ENCODE measurements at places on chromosomes 7 and 10.

DNA sequence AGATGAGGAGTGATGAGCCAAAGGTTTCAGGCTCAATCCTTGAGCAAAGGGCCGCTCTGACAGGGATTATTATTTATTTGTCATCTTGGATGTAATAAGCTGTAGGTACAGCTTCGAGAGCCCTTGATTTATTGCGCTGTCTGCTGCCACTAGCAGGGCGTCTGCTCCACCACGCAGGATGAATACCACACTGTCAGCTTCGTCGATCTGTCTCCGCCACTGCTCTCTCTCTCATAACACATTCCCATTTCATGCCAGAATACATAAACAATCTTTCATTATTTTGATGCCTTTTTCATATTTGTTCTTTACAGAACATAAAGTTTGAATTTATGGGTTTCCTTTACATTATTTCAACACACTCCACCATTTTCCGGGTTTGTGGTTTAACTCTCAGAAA is 276.6 kb downstream of the LRMDA start:
- no peak for ATAC-seq

DNA sequence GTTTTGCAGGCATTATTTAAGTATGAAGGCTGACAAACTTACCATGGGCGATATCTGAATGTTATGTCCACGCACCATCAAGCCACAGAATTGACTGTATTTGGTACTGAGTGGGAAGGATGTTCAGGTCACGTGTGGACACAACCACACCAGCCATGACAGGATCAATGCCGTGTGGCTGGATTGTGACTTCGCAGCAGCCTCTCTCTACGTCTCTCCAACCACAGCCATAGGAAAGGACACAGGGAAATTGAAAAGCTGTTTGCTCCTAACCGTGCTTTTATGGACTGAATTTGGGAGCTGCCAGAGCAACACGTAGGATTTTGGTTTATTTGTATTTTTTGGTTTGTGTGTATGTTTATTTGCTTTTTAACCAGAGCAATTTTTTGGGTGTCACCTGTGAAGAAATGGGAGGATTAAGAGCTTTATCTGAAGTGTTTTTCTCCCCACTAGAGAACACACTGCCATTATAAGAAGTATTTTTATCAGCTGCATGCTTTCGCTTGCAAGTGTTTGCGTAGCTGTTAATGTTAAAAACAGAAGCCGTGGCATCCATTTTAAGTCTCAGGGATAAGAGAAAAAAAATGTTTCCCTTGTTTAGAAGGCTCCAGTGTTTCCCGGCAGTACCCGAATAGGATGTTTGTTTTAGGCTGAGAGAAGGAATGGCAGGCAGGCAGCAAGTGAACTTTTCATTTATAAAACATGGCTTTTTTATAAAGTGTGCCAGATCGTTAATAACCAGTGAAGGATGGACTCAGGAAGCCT is 401.1 kb upstream of the NFE2L3 start:
- ATAC-seq = no peak

DNA sequence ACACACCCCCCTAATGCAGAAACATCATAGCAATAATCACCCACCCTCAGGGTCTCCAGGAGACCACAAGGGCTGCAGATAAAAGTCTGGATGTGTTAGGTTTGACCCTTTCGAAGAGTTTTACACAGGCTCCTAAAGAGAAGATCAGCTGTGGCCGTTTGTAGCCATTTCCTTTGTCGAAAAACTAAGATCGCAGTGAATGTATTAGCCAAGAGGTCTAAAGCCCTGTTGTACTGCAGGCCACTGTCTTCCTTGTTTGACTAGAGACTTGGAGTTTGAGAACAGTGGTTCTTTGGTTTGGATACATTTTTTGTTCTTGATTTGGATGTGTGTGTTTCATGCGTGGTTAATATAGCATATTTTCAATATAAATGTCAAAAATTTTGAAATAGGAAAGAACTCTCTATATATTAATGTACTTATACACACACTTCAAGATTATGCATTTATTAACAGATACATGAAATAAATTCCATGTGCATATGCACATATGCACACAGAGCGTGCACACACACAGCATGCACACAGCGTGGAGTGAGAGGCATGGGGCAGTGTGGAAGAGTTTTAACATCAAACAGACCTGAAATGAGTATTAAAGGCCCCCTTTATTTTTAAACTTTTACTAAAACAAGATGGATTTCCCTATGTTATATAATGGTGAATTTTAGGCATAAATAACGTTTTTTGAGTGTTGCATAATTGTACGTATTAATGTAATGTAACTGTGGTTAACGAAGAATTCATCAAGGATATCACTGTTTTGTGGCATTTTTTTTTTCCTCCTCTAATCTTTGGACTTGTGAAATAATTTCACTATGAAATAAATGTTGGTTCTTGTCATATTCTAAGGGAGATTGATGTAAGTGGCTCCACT is 2.2 kb downstream of the IKZF1 start:
- no peak for ATAC-seq

GRCh38 chr10:44259090-44259874 is 125.6 kb downstream of the CXCL12 start:
- ATAC-seq = no peak

DNA sequence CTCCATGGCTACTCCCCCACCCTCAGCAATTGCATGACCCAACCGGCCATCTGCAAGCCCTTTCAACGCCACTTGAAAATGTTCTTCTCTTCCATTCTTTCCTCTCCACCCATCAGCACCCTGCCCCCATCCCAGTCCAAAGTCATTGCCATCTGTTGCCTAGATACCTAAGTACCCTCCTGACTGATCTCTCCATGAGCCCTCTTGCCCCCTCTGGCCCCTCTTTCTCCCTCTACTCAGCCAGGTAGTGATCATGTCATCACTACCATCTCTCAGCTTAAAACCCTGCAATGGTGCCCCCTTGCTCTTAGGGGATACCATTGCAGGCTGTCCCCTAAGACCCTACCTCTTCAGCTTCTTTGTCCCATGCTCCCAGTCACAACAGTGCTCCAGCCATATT is 30.5 kb upstream of the BTRC start:
- ATAC-seq = no peak

GRCh38 chr10:75592151-75592787 is 160.8 kb downstream of the LRMDA start:
- no peak for ATAC-seq

GRCh38 chr7:77746164-77746823 is 50.0 kb downstream of the RSBN1L start:
- ATAC-seq = no peak

- no peak for ATAC-seq
Observed at GRCh38 chr10:68446179-68446578, 25.6 kb downstream of the DNA2 start.

DNA sequence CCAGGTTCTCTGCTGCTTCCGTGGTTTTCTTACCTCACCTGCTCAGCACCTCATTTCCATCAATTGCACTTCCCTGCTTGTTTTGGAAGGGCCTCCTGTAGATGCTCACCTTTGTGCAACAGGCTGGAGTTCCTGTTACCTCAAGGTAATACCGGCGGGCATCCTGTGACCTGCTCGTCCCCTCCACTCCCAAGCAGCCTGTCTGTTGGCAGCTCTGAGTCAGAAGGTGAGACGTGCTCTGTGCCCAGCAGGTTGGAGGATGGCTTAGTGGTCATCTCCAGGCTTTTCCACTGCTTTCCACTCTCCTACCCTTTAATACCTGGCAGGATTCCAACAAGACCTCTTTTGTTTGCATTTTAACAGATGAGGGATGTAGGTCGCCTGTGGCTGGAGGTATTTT is 86.0 kb downstream of the CAMK1D start:
- no peak for ATAC-seq
